ENCODE measurements at places on chromosomes 11 and 22. TPM values are rescaled to one million over a fixed set of nuclear protein-coding genes. Genes with fewer than 3 reads are reported as not detected.

GRCh38 chr11:13003736-13004493 is 5.2 kb upstream of the RASSF10 start:
- no peak overlapping the region for H3K27ac ChIP-seq
- H3K27me3 ChIP-seq, result peaks cover 15% of the 10 kb centered on the region
- peaks cover 6% of the 10 kb centered on the region for H3K36me3 ChIP-seq
- H3K4me1 ChIP-seq, result peaks cover 24% of the 10 kb centered on the region

GRCh38 chr11:60960405-60960804 is 8.4 kb upstream of the SLC15A3 start:
- H3K27me3 ChIP-seq, result no peaks in the 10 kb centered on the region
- no peak for DNase-seq
- no peaks in the 10 kb centered on the region for H3K4me1 ChIP-seq
- no peaks in the 10 kb centered on the region for H3K36me3 ChIP-seq
- no peak overlapping the region for H3K4me3 ChIP-seq
- no peak overlapping the region for H3K27ac ChIP-seq

DNA sequence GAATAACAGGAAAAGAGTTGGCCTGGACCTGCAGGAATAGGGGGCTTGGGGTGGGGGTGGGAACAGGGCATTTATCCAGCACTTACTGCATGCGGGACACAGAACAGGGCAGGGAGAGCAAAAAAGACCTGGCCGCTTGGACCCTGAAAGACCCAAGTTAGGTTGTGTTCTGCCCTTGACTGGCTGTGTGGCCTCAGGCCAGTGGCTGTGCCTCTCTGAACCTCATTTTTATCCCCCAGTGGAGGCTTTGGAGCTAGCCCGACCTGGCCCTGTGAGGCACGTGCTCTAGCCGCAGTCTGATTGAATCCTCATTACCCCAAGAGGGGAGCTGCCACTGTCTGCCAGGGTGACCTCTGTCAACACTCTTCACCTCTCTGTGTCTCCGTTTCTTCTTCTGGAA is 68.7 kb downstream of the MN1 start:
- no peaks in the 10 kb centered on the region for H3K27me3 ChIP-seq
- peaks cover 17% of the 10 kb centered on the region for H3K36me3 ChIP-seq
- peaks cover 17% of the 10 kb centered on the region for H3K4me1 ChIP-seq
- no peak for DNase-seq
- no peak overlapping the region for H3K27ac ChIP-seq
- no peak overlapping the region for H3K4me3 ChIP-seq

GRCh38 chr11:13135385-13136271 is 126.5 kb downstream of the RASSF10 start:
- no peak overlapping the region for H3K27ac ChIP-seq
- H3K4me1 ChIP-seq, result peaks cover 9% of the 10 kb centered on the region
- no peak overlapping the region for H3K4me3 ChIP-seq

- H3K36me3 ChIP-seq, result no peaks in the 10 kb centered on the region
- DNase-seq, result no peak
- peaks cover 3% of the 10 kb centered on the region for H3K4me1 ChIP-seq
- peaks cover 4% of the 10 kb centered on the region for H3K27me3 ChIP-seq
Observed at GRCh38 chr11:94747601-94748041, 20.5 kb upstream of the AMOTL1 start.

ABTB2 gene
- total RNA-seq, result 9.9 TPM

DNA sequence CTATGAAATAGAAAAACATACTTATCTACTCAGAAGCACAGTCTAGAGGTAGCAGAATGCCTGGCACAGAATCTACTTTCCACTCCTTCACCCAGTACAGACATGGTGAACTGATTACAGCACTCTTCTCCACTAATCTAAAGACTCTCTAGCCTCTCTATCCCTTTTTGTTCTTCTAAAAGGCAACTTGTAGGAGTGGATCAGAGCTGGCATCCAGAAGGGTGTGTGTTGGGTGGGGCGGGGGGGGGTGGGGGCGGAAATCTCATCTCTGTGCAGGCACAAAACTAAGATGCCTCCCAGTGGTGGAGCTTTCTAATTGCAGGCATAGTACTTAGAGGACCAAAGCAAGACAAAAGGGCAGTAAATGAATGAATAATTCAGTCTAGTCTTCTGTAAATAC is 11.5 kb upstream of the EMID1 start:
- H3K27me3 ChIP-seq, result no peaks in the 10 kb centered on the region
- no peaks in the 10 kb centered on the region for H3K4me1 ChIP-seq
- H3K36me3 ChIP-seq, result no peaks in the 10 kb centered on the region
- H3K4me3 ChIP-seq, result no peak overlapping the region
- no peak overlapping the region for H3K27ac ChIP-seq
- peak; percentile 46 for DNase-seq

DNA sequence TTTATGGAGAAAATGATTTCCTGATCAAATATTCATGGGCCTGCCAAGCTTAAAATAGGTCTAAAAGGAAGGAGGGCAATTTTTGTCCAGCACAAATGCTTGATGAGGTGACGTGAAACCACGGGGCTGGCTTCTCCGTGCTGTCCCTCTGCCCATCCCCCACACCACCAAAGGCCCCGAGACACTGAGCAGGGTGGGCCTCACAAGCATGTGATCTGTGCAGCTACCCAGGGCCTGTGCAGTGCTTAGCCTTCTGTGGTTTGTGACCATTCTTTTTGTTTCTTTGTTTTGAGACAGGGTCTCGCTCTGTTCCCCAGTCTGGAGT is 94.8 kb upstream of the RTL6 start:
- no peak overlapping the region for H3K27ac ChIP-seq
- no peak for DNase-seq
- H3K4me1 ChIP-seq, result no peaks in the 10 kb centered on the region
- H3K36me3 ChIP-seq, result no peaks in the 10 kb centered on the region
- no peaks in the 10 kb centered on the region for H3K27me3 ChIP-seq

- peak; percentile 83 for DNase-seq
- H3K36me3 ChIP-seq, result no peaks in the 10 kb centered on the region
- H3K27me3 ChIP-seq, result no peaks in the 10 kb centered on the region
- no peak overlapping the region for H3K4me3 ChIP-seq
- no peaks in the 10 kb centered on the region for H3K4me1 ChIP-seq
Observed at GRCh38 chr11:126310200-126310991, 6.5 kb downstream of the DCPS start.

DNA sequence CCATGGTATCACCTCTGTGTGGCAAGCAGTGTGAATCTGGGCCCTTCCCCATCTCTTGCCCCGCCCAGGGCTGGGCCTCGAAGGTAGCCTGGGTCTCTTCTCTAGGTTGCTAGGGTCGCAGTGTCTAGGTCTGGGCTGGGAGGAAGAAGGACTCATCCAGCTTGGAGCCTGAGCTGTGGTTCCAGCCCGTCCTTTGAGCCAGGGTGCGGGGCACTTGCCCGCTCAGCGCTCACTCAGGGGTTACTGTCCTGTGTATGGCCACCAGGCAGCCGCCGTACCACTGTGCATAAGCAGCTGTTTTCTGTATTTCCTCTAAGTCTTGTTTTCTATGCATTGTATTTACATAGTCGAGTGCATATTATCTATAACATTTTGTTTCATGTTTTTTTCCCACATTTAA is 160.9 kb downstream of the TBC1D22A start:
- no peak overlapping the region for H3K4me3 ChIP-seq
- H3K36me3 ChIP-seq, result no peaks in the 10 kb centered on the region
- no peak for DNase-seq
- no peak overlapping the region for H3K27ac ChIP-seq
- H3K27me3 ChIP-seq, result no peaks in the 10 kb centered on the region

- H3K27ac ChIP-seq, result no peak overlapping the region
- H3K27me3 ChIP-seq, result no peaks in the 10 kb centered on the region
- no peak for DNase-seq
- peaks cover 21% of the 10 kb centered on the region for H3K4me1 ChIP-seq
- no peaks in the 10 kb centered on the region for H3K36me3 ChIP-seq
- no peak overlapping the region for H3K4me3 ChIP-seq
Observed at GRCh38 chr11:19853016-19853415, 140.4 kb downstream of the NAV2 start.

GRCh38 chr11:46237248-46238077 is 40.0 kb upstream of the CREB3L1 start:
- peak; percentile 72 for DNase-seq
- peaks cover 36% of the 10 kb centered on the region for H3K4me1 ChIP-seq
- H3K4me3 ChIP-seq, result peak overlapping the region; percentile 81
- peaks cover 32% of the 10 kb centered on the region for H3K27me3 ChIP-seq
- H3K36me3 ChIP-seq, result no peaks in the 10 kb centered on the region

MS4A6E gene
- total RNA-seq, result not detected

NCR3LG1 gene
- total RNA-seq, result 1.9 TPM

MAJIN gene
- total RNA-seq, result not detected
